ENCODE measurements at places on chromosomes 4 and X.
A peak's percentile ranks its signal among the peaks of the same experiment; 100 is the strongest.

- DNase-seq: no peak
Measured at GRCh38 chr4:180280076-180280475, 1963.1 kb upstream of the TENM3 start.

GRCh38 chr4:37130465-37130864 is 114.1 kb upstream of the NWD2 start:
- no peak for DNase-seq

DNA sequence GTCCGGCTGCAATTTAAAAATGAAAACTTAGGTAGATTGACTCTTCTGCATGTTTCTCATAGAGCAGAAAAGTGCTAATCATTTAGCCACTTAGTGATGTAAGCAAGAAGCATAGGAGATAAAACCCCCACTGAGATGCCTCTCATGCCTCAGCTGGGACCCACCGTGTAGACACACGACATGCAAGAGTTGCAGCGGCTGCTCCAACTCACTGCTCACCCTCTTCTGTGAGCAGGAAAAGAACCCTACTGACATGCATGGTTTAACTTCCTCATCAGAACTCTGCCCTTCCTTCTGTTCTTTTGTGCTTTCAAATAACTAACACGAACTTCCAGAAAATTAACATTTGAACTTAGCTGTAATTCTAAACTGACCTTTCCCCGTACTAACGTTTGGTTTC is 41.0 kb downstream of the MAP7D3 start:
- no peak for DNase-seq

GRCh38 chr4:6364581-6364980 is 94.9 kb downstream of the WFS1 start:
- DNase-seq: no peak

DNA sequence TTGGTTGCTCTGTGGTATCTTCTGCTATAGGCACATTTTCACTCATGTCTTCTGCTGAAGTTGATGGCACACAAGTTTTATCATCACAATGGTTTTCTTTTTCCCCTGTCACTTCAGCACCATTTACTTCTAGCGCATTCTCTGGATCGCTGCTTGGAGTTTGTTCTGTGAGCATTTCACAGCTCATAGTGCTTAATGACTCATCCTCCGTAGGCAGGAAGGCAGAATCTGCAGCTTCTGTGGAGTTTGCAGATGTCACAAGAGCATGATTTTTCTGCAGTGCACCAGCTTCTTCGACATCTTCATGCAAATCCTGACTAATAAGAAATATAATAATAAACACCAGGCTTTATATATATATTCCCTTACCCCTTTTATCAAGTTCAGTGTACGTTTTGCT is 83.6 kb downstream of the CHM start:
- peak; percentile 35 for DNase-seq

GRCh38 chr4:73447671-73448070 is 11.7 kb downstream of the AFP start:
- DNase-seq: peak; percentile 29

DNA sequence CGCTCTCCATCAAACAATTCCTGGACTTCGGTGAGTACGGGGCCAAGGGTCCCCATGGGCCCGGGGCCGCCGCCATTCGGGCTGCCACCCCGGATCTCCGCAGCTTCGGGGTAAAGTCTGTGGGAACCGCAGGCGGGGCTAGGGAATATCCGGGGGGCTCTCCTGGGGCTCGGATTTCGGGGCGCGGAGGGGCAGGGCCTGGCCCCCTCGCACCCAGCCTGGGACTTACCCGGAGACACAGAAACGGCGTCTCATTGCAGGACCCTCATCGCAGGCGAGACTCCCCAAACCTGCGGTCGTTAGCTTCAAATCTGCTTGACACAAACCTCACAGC is 413 bp downstream of the PDK3 start:
- no peak for DNase-seq

DNA sequence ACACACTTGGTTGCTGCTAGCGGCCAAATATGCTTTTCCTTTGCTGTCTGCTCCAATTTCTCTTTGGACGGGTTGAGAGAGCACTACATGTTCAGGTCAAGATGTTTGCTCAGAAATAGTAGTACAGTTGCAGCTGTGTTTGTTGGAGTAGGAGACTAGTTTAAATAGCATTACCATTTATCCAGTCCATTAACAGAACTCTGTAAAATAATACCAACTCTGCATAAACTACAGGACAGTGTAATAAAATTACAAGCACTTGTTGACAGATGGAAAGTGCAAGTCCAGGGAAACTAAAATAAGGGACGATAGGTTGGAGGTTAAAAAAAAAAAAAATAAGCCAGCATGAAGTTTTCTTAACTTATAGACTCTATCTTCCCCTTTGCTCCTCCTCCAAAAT is 20.2 kb downstream of the SLIT2 start:
- no peak for DNase-seq

GRCh38 chr4:182812916-182813315 is 104.3 kb downstream of the DCTD start:
- no peak for DNase-seq
